ENCODE measurements at places on chromosomes 4 and X. TPM values are rescaled to one million over a fixed set of nuclear protein-coding genes. Genes with fewer than 3 reads are reported as not detected.

Gene APELA
- total RNA-seq: not detected

Gene KIAA1210
- not detected for total RNA-seq

GRCh38 chrX:7083468-7084396 lies 63.8 kb upstream of the STS start:
- DNase-seq: no peak

DNA sequence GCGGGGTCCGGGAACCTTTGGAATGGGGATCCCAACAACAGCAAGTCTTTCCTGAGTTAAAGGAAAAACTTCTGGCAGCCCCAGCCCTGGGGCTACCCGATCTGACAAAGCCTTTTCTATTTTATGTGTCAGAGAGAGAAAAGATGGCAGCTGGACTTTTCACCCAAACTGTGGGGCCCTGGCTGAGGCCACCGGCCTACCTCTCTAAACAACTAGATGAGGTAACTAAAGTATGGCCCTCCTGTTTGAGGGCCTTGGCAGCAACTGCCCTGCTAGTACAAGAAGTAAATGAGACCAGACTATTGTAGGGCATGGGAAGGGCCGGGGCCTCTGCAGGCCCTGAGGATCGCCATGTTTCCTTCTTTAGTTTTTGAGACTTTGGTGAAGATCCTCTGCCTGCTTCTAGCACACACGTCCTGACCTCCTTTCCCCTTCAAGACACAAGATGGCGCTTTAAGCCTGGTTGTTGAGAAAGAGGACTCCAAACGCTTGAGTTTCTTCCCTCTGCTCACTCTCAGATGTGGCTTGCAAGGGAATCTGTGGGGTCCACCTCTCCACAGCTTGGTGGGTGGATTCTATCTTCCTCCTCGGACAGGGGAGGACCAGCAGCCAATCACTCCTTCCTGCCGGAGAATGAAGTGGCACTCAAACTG lies 18.5 kb upstream of the DRD5 start:
- no peak for DNase-seq

GRCh38 chr4:78459327-78459726 lies 92.2 kb upstream of the ANXA3 start:
- peak; percentile 31 for DNase-seq

- DNase-seq: no peak
Measured at GRCh38 chr4:111499291-111499690, 646.0 kb upstream of the FAM241A start.

DNA sequence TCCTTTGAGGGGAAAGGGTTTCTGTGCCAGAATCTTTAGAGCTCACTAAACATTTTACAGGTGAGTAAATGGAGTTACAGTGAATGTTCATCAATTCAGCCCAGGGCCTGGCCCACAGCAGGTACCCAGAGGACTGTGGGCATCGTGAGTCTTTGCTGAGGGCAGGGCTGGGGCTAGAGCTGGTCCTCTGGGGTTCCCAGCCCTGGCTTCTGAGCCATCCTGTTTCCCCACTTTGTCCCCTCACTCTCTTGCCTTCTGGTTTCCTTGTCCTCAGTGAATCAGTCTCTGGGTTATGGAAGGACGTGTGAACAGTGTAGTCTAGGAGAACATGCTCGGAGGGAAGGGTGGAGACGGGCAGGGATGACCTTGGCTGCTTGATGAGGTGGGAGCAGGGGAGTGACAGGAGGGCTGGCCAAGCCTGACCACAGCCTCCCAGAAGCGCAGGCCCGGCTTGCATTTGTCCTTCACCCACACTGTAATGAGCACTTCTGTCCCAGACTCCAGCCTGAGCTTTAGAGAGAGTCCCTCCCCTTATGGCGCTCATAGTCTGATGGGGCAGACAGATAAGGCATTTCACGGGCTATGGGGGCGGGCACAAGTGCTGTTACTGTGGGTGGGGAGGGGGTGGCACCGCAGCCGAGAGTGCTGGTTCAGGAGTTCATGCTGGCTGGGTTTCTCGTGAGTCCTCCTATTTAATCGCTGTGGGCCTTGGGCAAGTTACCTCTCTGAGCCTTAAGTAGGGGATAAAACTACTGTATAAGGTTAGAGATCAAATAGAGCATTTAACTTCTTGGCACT lies 17.3 kb downstream of the TBC1D14 start:
- no peak for DNase-seq

DNA sequence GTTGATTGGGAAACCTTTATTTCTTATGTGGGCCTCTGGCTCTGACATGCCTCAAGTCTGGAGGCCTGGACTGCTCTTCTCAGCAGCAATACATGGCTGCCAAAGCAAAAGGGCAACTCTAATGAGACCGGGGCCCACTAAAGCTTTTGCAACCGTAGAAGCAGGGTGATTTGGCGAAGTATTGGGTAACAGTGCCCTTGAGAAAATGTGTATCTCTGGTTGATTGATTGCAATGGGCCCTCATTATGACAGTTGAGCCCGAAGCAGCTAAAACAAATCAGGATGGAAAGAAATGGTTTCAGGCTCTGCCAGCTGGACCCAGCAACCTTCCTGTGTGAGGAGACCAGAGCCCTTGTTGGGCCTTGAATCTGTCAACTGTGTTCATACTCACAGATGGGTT lies 73.4 kb downstream of the CLCN4 start:
- DNase-seq: no peak

Measured in esophagus muscularis mucosa (tissue), 4 donors.